ENCODE measurements at places on chromosomes 2 and 18.

DNA sequence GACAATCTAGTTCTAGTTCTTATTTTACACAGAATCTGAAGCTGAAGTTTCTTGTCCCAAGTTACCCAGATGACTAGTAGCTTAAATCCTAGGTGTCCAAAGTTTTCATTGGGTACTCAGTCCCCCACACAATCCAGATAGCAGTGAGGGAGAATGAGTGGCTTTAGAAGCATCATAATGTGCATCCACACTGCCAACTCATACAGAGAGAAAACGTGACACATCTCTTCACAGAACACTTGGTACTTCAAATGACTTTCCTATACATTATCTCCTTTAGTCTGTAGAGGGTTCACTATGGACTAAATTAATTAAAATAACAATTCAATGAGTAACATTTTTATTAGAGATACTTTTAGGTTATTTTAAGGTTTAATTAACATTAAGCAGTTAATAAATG is 45.2 kb downstream of the STRADB start:
- no peak for DNase-seq

- no peak for DNase-seq
These were observed 260.8 kb downstream of the SH3BP4 start for GRCh38 chr2:235212501-235213158.

DNA sequence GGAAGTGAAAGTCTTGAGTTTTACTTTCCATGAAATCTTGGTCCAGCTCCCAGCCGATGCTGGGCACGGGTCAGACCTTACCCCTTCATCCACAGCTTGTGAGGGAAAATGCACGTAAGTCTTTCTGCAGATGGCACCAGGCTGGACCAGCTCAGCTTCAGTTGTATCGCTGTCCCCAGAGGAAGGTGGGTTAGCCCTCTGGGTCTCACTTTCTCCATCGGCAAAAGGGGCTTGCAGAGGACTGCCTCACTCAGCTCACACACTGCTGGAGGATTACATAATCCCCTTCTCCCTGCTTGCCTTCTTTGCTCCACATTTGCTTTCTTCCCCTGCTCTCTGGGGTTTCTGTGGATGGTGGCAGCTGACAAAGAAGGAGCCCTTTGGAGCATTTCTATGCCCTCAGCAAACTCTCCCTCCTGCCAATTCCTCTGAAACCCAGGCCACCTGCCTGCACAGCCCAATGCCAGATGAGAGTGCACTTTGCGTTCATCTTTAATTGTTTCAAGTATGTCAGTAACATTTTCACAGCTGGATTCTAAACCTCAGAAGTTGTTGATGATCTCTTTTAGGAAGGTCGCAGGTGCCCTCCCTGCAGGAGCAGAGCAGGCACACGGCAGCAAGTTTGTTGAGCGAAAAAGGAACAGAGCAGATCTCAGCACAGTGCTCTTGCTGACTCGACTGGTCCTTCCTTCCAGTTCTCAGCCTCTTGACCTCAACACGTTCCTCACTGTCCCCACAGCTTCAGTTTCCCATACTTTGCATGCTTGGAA is 155.6 kb upstream of the GLI2 start:
- no peak for DNase-seq

- DNase-seq: no peak
These were observed 5.0 kb downstream of the RUFY4 start for GRCh38 chr2:218074031-218074430.

GRCh38 chr18:37402735-37403099 is 162.9 kb downstream of the CELF4 start:
- DNase-seq: no peak

- no peak for DNase-seq
These were observed 38.7 kb upstream of the SERTAD2 start for GRCh38 chr2:64692401-64692800.

DNA sequence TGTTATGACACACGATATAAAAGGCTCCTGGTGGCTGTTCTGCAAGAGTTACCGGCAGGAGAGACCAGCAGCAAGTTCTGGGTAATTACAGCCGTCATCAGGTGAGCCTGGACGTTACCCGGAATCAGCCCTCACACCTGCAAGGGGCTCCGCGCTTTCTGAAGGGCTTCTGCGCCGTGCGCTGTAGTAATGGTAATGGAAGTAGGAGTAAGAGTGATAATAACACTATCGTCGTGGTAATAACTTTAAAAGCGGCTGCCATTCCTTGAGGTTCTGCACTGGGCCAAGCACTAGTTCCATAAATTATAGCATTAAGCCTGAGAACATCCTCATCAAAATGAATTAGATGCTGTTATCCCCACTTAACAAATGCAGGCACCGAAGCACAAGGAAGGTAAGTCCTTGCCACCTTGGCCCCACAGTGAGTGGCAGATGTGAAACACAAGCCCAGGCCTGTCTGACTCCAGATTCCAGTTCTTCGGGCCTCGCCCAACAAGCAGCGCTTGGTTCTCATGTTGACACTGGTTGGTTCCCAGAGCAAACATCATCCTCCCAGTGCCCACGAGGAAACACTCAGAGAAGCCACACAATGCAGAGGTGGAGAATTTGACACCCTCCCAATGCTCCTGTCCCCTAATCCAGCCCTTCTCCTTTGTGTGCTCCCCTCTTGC is 205.2 kb downstream of the EIPR1 start:
- no peak for DNase-seq

DNA sequence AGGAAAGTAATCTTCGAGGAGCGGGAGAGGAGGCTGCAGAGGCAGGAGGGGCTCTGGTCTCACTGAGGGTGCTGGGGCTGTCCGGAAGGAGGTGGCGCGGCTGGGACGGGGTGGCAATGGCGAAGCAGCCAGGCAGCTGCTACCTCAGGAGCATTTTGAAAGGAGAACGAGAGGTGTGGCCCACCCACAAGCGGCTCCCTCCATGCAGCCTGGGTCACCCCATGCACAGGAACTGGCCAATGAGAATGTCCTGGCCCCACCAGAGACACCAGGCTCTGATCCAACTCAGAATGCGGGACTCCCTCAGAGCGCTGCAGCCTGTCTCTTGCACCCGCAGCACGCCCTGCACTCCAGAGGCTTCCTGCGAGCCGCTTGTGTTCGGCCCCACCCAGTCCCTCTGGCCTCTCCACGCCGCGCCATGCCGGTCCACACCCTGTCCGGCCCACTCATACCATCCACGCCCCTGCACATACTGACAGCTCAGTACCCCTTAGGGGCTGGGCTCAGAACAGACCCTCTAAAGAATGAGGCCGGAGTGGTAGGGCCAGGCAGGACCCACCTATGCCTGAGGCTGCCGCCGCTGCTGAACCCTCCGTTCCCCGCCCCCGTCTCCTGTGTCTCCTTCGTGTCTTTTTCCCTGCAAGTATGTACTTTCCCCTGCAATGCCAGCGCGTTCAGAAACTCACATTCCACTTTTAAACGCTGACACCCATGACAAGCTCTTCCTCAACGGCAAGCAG is 6.4 kb upstream of the BOK start:
- no peak for DNase-seq

- no peak for DNase-seq
These were observed 342.0 kb upstream of the DLGAP1 start for GRCh38 chr18:4797002-4797685.

GRCh38 chr2:48952143-48952542 is 196.6 kb upstream of the LHCGR start:
- no peak for DNase-seq
